ENCODE measurements at places on chromosomes 6 and 20.

- DNase-seq: no peak
Observed at GRCh38 chr20:58547623-58548475, 32.6 kb upstream of the APCDD1L start.

DNA sequence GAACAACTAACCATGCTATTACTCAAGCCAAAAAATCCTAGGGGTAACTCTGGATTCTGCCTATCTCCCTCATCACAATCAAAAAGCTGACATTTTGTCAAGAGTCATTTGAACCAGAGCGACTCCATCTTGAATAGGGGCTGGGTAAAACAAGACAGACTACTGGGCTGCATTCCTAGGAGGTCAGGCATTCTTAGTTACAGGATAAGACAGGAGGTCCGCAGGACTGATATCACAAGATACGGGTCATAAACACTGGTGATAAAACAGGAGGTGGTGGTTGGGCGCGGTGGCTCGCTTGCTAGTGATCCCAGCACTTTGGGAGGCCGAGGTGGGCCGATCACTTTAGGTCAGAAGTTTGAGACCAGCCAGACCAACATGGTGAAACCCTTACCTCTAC, 32.2 kb downstream of the C6orf52 start:
- DNase-seq: no peak

- no peak for DNase-seq
Observed at GRCh38 chr6:10406556-10406955, 8.3 kb downstream of the TFAP2A start.

- DNase-seq: no peak
Observed at GRCh38 chr20:38581013-38581412, at the start of gene ADIG. Gene ADIG, plus strand, starts transcription at chr20:38581197. Its CDS starts 54 bp downstream, at chr20:38581251.

DNA sequence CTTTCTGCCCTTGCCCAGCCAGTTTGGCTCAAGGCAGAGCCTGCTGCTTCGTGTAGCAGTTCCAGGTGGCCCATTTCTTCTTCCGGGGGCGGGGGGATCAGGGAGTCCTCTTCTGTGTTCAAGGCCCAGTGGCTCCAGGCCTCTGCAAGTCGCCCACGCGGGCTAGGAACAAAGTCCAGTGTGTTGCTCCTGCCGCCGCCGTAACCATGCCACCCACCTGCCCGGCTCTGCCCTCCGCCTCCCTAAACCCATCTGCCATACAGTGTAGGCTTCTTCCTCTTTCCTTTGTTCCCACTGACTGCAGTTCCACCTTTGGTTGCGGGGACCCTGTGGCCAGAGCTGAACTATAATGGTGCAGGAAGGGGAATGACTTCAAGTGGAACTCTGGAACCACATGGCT, 43.9 kb upstream of the SRF start:
- no peak for DNase-seq

DNA sequence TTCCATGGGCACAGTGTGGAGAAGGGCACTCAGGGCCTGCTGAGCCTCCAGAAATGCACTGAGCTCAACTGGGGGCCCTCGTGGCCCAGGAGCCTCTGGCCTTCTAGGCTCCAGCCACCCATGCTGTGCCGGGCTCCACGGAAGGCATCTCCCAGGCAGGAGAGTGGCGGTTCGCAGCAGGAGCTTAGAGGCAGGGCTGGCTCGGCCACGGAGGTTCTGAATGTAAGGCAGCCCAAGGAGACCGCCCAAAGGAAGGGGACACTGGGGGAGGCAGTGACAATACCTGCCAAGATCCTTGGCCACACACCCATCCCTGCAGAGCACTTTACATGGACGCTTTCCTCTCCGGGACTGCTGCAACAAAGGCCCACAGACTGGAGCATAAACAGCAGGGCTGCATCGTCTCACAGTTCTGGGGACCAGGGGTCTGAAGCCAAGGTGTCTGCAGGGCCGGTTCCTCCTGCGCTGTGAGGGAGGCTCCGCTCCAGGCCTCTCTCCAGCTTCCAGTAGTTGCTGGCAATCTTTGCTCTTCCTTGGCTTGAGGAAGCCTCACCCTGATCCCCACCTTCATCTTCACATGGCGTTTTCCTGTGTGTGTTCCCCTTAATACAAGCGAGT, 128.2 kb upstream of the CDH4 start:
- DNase-seq: no peak

DNA sequence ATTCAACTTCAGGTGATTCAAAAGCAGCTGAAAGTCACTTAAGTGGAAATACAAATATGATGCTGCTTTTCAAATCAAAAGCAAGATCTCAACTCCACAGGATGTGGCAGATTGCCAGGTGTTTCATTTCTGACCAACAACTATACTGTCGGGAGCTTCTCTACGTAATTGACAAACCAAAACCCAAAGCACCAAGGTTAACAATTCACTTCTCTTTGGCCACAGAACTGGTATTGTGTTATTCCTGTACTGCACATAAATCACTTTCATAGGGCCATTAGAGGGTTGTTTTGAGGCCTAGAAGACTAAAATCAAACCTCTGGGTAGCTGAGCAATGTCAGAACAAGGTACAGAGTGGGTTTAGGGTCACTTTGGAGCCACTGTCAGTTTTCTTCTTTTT, 169.7 kb downstream of the HAO1 start:
- DNase-seq: no peak

DNA sequence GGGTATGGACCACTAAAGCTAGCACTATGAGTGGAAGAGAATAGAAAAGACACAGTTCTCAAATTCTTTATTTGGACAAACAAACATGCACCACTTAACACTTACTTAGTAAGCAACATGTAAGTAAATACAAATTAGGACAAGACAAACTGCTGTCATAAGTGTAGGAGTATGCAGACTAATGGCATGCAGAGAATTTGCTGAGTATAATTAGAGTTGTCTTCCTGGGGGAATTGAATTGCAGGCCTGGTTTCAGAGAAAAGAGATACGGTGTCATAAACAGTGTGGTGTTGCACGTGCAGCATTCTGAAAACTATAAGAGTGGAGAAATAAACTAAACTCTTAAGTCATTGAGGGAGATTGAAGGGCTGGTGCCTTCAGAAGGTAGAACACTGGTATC, 125.2 kb upstream of the EYA4 start:
- no peak for DNase-seq

GRCh38 chr20:23350904-23351838, 580 bp downstream of the NXT1 start:
- peak; percentile 15 for DNase-seq

GRCh38 chr6:122381494-122382265, 17.8 kb upstream of the HSF2 start:
- DNase-seq: no peak

- no peak for DNase-seq
Observed at GRCh38 chr20:61279621-61280150, 27.6 kb downstream of the CDH4 start.

DNA sequence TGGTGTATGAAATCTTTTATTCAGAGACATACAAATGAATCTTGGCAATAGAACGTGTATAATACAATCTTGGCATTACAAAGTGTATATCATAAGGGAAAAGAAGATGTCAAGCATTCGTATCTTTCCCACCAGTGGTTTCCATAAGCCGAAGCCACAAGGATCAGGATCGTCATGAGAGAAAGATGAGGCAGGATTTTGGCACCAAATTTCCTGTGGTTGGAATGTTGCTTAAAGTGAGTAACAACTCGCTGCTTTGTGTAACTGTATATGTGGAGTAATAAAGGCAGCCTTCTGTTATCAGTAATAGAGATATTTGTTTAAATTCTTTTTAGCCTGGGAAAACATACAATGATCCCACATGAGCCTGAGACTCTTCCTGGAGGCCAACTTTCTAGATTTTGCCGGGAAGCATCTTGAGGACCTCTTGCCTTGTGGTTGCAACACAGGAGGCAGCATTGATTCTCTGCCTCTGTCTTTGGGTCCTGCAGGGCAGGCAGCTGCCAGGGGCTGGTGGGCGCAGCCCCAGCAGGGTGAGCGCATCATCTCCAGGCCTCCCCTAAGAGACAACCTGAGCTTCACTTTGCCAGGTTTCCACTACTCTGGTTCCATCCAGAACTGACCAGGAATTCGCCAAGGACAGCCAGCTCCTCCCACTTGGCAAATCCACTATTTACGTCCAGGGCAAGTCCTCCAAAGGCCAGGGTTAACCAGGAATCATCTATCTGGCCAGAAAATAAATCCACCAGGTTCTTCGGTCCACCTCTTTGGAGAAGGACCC, 230.9 kb upstream of the SULF2 start:
- no peak for DNase-seq

DNA sequence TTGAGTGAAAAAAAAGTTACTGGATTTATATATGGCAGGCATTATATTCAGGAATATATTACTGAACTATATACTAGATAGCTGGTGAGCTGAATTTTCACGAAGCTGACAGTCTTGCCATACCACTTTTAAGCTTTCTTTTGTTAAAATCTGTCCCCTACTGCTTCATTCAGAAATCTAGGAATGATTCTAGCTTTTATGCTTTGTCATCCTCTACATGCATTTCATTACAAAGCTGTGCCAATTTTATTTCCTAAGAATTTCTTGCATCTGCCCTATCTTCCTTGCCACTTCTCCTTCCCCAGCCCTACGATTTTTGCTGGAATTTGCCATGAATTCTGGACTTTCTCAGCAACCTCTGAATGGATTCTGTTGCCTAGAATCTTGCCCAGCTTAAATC, 158.5 kb upstream of the ADGRB3 start:
- DNase-seq: no peak

DNA sequence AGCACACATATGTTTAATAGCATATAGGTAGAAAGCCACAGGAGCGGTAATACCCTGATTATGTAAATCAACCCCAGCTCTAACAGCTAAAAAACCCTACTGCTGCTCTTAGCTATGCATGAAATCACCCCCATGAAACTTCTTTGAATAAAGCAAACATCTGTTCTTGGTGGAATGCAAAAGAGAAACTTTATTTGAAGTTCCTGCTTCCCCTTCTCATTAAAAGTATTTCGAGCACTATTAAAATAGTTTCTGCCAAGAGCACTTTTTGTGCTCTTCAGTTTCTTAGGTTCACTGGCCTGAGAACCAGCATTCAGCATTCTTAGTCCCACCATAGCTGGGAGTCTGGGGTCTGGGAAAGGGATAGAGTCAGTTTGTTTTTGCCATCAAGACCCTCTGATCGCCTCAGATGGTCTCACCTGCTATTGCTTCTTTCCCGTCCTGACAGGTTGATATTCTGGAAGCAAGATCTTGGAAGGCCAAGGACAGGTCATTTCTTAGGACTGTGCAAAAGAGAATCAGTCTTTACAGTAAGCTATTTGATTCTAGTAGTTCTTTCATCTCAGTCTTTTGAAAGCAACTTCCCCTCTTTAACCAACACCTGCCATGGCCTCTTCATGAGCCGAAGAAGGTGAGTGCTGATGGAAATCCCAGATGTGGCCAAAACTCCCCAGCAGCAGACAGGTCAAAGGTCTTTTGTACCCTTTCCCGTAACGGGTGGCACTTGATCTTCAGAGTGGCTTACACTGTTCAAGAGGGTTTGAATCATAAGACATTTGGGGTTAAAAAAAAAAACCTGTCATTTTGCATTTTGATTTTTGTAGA, 76.5 kb upstream of the TMEM170B start:
- no peak for DNase-seq

DNA sequence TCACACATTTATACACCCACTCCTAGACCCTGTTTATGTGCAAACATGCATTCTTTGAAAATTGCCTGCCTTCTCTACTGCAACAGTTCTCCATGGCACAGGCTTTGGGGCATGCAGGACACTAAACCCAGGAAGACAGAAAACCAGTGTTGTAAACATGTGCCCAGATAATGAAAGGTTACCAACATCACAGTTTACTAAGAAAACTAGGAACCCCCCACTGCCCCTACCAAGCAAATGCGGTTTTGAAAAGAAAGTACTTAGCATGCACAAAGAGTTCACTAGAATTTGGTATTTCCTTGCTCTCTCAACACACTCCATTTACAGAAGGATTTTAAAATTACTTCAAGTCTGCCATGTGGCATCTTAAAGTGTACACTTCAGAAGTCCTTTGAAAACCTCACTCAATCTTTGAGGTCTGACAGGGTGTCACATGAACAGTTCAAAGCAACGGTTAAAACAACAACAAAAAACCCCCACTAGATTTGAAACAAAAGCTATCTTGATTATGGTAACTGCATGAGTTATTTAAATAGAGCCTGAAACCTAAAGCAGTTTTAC, 245.0 kb downstream of the GMPR start:
- DNase-seq: no peak

- DNase-seq: no peak
Observed at GRCh38 chr6:139508023-139508422, 133.6 kb upstream of the CITED2 start.

GRCh38 chr6:66538551-66539135, 831.6 kb upstream of the EYS start:
- DNase-seq: no peak

DNA sequence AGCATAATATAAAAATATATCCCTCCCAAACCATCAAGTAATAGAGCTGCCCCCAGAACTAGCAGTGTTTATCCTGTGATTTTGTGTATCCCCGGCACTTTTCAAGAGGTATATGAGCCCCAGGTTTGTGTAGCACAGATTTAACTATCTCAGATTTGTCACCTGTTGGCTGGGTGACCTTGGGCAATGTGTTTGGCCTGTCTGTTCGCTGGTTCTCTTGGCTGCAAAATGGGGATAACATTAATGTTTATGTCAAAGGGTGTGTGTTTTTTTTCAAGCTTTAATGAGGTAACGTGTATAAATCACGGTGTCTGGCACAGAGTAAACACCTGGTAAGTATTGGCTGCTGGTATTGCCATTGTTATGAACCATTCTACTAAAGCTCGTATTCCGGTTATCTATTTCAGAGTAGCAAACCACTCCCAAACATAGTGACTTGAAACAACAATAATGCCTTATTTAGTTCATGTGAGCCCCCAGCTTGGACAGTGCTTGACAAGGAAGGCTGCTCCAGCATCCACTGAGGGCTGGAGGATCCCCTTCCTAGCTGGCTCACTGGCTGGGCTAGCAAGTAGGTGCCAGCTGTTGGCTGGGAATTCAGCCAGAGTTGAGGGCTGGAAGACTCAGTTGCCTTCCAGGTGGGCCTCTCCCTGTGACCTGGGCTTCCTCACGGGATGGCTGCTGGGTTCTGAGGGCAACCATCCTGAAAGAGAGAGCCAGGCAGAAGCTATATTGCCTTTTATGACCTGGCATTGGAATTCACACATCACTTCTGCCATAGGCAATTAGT, 36.2 kb downstream of the PDRG1 start:
- no peak for DNase-seq

DNA sequence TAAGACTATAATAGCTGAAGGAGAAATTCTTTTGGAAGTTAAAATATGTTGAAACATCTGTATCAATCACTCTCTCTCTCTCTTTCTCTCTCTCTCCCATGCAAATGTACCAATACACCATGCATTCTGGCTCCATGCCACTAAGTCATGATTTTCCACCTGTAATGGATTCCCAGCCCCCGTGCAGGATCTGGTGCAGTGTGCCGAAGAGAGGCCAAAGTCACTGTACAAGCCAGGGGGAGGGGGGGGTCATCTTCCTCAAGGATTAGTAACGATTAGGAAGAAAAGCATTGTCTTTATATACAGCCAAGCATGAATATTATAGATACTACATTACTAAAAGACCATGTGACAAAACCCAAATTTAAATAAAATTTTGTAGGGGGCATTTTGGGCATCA, 725.1 kb downstream of the KIF16B start:
- no peak for DNase-seq

DNA sequence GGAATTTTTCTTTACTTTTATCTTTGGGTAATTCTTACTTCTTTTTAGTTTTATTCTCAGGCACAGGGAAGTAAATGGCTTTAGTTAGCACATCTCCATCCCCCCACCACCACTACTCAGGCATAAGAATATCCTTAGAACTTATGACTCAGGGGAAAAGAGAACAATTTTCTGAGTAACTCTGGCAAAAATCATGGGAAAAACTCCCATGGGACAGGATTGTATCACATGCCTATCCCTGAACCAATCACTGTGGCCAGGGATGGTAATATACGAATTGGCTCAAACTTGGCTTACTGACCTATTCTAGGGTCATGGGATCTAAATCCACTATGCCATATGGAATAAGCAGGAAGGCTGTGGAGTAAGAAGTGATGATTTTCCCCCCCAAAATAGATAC, 339.1 kb downstream of the BTBD3 start:
- DNase-seq: no peak

All from activated naive CD4-positive, alpha-beta T cell (primary cell).